NCI-H2081 (cell line): ENCODE measurements at places on chromosomes 2 and 18.

GRCh38 chr18:55982992-55983391 lies 395.0 kb upstream of the TCF4 start:
- no peak for DNase-seq

DNA sequence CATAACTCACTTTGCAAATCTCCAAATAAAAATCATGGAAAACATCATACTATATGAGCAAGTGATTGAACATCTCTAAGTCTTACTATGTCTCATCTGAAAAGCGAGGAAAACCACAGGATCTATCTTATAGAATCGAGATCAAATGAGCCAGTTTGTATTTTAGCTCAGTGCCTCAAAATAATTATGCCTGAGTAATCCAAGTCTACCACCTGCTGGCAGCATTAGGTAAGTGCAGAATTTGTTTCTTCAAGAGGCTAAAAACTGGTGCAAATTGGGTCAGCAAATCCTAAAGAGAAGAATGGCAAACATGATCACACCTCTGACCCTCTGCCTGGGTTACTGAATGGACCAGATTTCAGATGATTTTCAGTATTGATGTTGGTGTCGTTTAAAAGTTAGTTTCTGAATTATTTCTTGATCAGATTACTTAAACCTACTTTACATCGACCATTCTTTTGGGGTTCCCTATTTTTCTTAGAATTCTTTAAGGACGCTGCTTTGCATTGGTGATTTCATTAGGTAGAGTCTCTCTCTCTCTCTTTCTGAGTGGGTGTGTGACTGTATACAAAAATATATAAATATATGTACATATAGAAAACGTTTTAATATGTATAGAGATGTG lies 12.7 kb upstream of the FHOD3 start:
- DNase-seq: peak; percentile 65

DNA sequence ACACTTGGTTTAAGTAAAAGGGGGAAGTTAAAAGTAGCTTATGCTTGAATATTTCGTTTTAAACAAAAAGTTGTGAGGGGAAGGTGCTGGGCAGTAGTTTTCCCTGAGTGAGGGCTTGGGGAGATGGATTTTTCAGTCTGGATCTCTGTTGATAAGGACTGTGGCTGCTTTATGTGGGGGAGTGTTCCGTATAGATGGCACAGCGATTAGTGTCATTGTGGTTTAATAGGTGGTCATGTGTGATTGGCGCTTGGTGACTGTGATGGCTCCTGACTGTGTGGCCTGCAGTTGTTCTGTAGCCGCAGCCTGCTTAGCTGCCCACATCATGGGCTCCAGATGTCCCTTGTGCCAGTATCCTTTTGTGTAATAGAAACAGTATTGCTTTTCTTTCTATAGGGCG lies 156.2 kb downstream of the WDSUB1 start:
- DNase-seq: no peak

GRCh38 chr18:80009661-80010550 lies 21.5 kb upstream of the TXNL4A start:
- DNase-seq: no peak

DNA sequence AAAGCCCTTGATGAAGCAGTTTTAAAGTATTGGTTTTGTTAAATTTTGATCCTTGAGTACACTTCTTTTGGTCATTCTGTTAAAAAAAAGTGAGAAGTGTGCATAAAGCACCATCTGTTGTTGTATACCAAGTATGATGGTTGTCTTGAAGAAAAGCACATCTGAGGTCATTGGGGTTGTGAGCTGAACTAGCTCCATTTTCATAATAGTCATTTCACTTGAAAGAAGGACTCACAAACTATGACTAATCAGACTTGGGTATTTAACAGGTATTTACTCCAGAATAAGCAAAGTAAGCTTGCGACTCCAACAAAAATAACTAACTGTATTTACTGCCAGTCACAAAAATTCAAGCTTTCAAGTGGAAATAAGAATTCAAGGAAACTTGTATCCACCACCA lies 35.1 kb downstream of the CHN1 start:
- no peak for DNase-seq

DNA sequence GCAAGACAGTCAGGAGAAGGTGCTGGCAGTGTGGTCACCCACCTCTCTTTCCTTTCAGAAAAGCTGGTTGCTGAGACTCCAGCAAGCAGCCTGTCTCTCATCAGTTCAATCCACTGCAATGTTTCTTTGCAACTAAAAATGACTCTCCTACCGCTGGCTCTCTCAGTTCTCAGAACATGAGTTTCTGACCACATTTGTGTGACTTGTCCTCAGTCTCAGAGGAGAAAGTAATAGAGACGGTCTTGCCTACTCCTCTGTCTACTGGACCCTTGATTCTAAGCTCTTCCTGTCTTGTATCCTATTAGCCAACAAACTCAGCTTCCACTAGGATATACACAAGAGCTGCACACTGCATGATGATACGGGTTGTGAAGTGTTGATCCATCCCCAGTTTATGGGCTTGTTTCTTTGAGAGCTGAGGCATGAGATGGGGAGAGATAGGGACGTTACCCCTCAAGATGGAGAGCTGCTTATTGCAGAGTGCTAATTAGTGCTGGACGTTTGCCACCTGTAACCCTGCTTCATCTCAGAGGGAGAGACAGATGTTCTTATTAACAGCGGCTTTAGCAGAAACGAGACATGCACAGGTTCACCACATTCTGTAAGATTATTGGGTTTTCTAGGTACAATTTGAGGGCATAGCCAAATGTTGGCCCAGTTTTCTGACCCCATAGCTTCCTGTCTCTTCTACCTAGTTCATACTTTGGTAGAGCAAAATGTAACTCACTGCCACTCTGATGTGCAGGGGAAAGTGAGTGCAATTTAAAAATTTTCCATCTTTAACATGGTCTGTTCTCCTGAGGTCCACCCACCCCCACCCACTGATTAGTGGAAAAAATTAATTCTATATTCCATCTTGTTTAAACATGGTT lies 32.4 kb upstream of the YWHAQ start:
- no peak for DNase-seq

- DNase-seq: no peak
Observed at GRCh38 chr18:44341759-44342158, 338.9 kb upstream of the SETBP1 start.

- peak; percentile 30 for DNase-seq
Observed at GRCh38 chr2:19746611-19747309, 155.0 kb downstream of the TTC32 start.

- DNase-seq: no peak
Observed at GRCh38 chr2:168718622-168719021, 83.8 kb upstream of the NOSTRIN start.

DNA sequence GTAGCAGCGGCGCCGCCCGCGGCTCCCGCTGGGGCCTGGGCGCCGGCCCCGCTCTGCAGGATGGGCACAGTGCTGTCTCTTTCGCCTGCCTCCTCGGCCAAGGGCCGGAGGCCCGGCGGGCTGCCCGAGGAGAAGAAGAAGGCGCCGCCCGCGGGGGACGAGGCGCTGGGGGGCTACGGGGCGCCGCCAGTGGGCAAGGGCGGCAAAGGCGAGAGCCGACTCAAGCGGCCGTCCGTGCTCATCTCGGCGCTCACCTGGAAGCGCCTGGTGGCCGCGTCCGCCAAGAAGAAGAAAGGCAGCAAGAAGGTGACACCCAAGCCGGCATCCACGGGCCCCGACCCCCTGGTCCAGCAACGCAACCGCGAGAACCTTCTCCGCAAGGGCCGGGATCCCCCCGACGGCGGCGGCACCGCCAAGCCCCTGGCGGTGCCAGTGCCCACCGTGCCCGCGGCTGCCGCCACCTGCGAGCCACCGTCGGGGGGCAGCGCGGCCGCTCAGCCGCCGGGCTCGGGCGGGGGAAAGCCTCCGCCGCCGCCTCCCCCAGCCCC lies 369 bp downstream of the CDK5R2 start:
- DNase-seq: no peak

- DNase-seq: no peak
Observed at GRCh38 chr2:10278029-10278762, 24.5 kb upstream of the HPCAL1 start.

DNA sequence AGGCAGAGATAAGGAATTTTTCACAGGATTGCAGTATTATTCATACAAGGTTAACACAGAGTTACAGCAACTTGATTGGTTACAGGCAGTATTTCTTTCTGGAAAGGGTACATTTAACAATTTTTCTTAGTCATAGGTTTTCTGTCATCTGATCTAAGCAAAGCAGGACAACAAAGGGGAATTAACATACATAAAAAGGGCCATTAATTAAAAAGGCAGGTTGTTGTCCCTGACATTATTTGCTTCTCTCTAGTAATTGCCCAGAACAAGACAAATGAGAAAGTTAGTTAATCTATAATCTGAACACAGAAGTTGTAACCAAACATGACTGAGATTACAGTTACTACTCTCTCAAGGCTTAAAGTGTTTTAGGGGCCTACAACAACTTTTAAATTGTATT lies 291.4 kb upstream of the LRRTM4 start:
- no peak for DNase-seq

- DNase-seq: no peak
Observed at GRCh38 chr18:31100436-31101182, 1.6 kb downstream of the DSC2 start.

- no peak for DNase-seq
Observed at GRCh38 chr2:72969706-72970105, 52.4 kb downstream of the EMX1 start.

- DNase-seq: no peak
Observed at GRCh38 chr2:55296393-55296792, 27.4 kb upstream of the MTIF2 start.

GRCh38 chr2:201618744-201619662 lies 24.3 kb downstream of the TMEM237 start:
- DNase-seq: peak; percentile 78

GRCh38 chr18:27771571-27771970 lies 405.4 kb downstream of the CDH2 start:
- no peak for DNase-seq

DNA sequence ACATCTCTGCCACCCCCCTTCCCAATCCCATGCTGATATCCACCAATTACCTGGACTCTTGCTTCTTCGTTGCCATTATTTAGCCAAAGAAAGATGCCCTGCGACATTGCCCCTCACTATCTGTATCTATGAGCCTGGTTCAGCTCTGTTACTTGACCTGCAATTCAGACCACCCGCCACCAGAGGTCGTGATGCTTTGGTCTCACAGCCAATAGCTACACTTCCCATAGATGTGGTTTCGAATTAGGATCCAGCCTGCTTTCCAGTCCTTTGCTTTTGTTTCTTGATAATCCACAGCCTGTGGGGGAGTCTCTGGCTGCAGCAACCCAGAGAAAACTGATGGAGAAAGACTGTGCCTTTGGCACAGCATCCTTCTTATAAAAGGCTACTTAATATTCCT lies 239.4 kb downstream of the KLHL29 start:
- no peak for DNase-seq

DNA sequence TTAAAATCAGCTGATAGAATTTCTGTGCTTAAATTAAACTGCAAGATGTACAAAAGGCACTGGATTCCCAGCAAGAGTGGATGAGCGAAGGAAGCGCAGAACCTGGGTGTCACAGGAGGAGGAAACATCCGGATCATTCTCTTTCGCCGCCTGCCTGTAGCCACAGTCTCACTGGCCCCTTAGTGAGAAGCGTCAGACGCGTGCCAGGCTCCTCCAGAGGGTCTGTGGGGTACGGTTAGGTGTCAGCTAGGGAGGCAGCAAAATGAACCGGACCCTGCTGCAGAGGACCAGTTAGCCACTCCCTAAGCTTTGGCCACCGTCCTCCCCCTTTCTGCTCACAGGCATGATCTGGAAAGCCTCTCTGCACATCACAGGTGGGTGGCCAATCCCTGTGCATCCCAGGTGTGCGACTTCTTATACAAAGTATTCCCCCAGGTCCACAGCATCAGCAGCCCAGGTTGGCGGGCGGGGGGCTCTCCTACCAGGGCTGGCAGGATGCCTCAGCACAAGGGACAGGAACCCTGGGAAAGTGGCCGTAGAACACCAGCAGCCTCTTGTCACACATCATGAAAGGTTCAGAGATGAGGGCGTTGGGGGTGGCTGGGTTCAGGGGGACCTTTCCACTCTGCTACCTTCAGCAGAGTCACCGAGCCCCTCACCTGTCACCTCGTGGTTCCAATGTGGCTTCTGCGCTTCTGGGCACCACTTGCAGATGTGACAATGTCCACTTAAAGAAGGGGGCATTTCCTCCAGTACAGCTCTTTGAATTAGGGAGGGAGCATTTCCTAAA lies 61.1 kb upstream of the SLC66A3 start:
- DNase-seq: no peak

GRCh38 chr18:63457977-63458376 lies 18.8 kb upstream of the SERPINB5 start:
- no peak for DNase-seq

DNA sequence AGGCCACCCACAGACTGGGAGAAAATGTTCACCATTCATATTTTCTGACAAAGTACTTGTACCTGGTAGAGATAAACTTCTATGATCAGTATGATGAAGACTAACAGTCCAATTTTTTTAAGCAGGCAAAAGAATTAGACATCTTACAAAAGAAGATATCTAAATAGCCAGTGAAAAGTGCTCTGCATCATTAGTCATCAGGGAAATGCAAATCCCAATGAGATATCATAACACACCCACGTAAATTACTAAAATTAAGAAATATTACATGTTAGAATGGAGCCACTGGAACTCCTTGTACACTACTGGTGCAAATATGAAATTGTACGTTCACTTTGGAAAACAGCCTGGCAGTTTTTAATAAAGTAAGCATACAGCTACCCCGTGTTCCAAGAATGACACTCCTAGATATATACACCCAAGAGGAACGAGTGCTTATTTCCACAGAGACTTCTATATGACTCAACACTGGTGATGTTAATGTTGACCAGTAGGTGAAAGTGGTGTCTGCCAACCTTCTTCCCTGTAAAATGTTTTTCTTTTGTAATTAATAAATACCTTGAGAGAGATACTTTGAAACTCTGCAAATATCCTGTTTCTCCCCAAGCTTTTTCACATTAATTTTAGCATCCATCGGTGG lies 80.3 kb downstream of the NPAS2 start:
- no peak for DNase-seq

- DNase-seq: no peak
Observed at GRCh38 chr2:24970483-24971285, 1.1 kb downstream of the DNAJC27 start.

GRCh38 chr18:3110034-3110752 lies 97.2 kb upstream of the LPIN2 start:
- no peak for DNase-seq

DNA sequence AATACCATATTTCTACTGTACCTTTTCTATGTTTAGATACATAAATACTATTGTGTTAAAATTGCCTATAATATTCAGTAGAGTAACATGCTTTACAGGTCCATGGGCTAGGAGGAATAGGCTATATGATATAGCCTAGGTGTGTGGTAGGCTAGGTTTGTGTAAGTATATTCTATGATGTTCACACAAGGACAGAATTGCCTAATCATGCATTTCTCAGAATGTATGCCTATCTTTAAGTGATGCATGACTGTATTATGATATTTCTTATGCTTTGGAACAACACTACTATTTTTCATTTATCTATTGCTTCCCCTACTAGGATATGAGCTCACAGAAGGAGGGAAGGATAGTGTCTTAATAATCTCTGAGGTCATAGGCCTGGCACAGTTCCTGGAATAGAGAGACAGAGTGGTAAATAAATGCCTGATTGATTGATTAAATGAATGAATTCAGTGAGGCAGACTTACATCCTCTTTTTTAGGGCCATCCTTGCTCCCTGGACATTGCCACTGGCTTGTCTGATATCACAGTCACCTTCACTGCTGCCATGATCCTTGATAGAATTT lies 121.0 kb downstream of the MYO3B start:
- DNase-seq: no peak
